ENCODE measurements at places on chromosomes 6 and 20.

DNA sequence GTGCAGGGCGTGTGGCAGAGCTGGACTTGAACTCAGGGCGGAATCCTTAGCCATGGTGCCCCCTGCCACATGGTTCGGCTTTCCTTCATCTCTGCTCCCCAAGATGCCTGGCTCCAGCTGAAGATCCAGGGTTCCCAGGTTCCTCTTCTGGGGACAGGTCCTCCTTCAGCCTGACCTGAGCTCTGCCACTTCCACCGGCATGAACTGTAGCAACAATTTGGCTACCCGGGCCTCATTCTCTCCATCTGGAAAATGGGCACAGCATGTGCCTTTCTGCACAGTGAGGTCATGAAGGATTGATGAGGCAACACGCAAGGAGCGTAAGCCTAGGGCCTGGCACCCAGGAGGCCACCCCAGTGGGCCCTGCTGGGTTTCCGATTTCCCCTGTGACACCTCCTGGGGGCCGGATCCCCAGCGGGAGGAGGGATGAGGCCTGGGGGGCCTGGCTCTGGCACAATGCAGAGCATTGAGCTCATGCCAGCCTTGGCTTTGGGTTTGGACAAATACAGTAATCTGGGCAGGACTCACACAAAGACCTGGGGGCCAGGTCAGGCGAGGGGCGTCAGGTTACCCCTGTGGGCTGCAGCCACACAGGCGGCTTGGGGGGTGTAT is 74.0 kb downstream of the CEBPB start:
- no peak for DNase-seq

DNA sequence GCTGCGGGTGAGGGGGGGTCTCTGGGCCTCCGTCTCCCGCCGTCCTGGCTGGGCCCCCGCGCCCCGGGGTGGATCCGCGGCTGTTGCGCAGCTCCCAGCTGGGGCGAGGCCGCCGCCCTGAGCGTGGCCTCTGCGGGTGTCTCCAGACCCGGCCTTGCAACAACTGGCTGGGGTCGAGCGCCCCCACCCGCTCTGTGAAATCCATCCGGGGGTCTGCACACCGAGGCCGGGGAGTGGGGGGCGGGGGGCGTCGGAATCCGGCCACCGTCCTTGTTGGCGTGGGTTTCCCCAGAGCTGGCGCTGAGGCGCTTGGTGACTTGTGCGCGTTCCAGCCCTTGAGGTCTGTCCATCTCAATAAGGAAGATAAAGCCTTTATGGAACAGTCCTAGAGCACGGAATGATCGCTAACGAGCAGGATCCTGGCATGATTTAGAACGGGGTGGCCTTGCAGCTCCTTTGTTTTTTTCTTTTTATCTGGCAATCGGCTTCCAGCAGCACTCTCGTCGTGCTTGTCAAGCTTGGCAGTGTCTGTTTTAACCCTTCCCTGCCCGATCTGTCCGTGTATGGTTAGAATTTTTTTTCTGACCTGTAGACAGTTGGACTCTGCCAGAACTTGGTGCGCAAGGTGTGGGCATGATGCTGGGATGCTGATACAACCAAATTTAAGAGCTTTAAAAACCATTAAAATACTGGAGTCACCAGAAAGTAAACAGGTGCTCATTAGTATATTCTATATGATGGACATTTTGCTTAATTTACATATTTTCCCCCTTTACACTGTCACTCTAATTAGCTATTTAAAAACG is 675 bp downstream of the DSTN start:
- DNase-seq = no peak

- DNase-seq = no peak
These were observed 750 bp downstream of the MAP7 start for GRCh38 chr6:136549300-136550044.

GRCh38 chr6:97293198-97293696 is 10.2 kb upstream of the MMS22L start:
- DNase-seq = no peak

DNA sequence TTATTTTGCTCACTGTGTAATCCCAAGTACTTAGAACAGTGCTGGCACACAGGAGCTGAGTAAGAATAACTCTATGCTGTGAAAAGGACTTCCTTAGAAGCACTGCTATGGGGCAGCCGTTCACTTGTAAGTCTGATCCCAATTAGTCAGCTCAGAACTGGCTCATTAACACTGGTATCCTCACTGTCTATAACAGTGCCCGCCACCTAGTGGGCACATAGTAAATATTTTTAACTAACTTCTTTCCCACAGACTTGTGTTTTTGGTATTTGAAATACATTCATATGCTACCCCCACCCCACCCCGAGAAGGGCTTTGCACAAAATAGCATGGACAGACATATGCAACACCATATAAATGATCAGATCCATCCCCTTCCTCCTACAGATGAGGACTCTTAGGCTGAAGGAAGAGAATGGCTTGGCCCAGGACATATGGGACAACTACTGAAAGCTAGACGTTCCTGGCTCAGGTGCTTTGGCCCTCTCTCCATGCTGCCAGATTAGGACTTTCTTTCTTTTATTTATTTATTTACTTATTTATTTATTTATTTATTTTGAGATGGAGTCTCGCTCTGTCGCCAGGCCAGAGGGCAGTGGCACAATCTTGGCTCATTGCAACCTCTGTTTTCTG is 47.1 kb downstream of the DST start:
- no peak for DNase-seq

DNA sequence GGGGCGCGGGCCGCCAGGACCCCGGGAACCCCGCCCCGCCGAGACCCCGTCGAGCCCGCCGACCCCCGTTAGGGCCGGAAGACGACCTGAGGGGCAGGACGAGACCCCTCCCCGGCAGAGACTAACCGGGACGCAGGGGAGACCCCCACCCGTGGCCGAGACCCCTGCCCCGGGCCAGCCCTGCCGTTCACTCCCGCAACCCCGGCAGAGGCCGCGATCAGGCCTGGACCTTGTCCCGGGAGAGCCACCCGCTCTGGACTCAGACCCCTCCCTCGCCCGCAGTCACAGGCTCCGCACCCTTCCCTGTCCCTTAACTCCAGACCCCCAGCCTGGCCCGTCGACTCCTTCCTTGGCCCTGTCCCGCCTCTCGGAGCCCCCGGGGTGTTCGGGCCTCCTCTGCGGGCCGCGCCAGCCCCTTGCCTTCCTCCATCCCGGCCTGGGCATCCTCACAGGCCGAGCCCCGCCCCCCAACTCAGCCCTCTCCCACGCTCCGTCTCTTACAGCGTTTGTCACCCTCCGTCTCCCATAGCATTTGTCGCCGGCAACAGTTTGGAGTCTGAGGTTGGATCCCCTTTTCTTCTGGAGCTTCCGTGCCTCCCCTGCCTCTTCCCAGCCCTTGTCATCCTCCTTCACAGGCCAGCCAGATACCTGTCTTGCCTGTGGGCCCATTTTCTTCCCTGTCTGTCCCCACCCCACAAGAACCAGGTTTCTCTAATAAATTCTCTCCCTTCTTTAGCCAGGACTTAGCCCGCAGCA is 569 bp downstream of the TCEA2 start:
- no peak for DNase-seq

- no peak for DNase-seq
These were observed 20.4 kb downstream of the MDFI start for GRCh38 chr6:41658636-41659035.

GRCh38 chr6:43215066-43215465 is 14.2 kb downstream of the DNPH1 start:
- no peak for DNase-seq

DNA sequence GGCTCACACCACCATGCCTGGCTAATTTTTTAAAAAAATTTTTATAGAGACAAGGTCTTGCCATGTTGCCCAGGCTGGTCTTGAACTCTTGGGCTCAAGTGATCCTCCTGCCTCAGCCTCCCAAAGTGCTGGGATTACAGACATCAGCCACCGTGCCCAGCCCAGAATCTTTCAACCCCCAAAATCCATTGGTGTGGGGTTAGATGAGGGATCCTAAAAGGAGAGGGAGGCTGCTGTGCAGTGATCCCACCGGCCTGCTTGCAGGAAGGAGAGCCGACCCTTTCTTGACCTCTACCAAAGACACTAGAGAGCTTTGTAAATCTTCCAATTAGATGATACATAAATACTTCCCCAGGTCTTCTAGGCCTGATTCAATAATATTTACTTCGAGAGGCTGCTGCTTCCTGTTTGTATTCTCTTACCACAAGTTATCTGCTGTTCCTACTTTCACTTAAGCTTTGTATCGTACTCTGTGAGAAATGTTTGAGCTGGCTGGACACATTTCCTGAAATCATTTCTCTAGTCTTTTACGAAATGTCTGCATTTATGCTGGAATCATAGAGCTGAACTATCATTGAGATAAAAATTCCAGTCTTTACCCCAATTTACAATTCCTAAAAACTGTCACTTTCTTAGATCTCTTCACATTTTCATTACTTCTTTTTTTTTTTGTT is 49.3 kb upstream of the IER3 start:
- no peak for DNase-seq

- no peak for DNase-seq
These were observed 33.1 kb upstream of the MPC1 start for GRCh38 chr6:166415833-166416347.

GRCh38 chr20:45892828-45893500 is 1.8 kb downstream of the CTSA start:
- no peak for DNase-seq

GRCh38 chr6:28252009-28252975 is at the start of gene ZKSCAN4:
Gene ZKSCAN4, minus strand, starts transcription at chr6:28252269. Its CDS starts 289 bp downstream, at chr6:28251980.
- DNase-seq = peak; percentile 65

DNA sequence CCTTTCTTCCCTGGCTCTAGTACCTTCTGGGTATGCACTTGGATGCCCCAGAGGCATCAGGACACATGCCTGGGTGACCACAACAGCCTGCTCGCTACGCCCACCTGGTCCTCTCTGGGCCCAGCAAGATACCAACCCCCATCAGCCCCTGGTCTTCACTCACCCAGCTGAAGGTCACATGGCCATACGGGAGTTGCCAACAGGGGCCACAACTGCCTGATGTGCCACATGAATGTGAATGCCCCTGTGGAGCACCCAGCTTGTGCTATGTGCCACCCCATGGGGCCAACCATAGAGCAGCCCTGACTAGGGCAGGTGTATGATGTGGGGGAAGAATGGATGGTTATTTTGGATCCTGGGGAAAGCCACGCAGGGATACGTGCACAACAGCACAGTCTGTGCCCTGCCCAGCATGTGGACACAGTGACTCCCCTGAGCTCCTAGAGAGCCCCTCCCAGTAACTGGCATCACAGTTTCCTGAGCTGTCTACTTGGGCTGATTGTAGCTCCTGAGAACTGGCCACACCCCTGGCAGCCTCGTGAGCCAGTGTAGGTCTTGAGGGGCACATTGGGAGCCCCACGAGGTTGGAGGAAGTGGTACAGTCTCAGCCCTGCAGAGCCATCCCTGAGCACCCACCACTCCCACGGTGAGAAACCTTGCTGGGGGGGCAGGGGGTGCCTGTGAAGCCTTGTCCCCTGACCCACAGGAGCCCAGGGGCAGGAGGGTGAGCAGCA is 10.5 kb upstream of the PCMTD2 start:
- DNase-seq = no peak

DNA sequence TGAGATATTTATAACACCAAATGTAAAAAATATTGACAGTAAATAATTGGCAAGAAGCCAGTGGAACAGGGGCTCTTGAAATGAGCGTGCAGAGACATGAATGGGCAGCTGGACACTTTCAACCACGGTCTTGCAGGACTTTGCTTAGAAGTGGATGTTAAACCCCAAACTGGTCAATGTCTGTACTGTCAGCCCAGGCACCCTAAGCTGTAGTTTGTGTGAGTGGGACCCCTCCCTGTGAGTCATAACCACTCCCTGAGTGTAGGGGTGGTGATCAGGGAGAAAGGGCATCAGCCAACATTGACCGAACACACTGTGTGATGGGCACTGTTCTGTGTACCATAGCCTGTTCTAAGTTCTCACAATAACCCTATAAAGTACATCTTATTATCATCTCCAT is 108.6 kb downstream of the FIG4 start:
- no peak for DNase-seq

GRCh38 chr20:10465135-10465534 is 30.0 kb downstream of the SLX4IP start:
- no peak for DNase-seq

GRCh38 chr20:37672143-37672542 is 21.7 kb upstream of the CTNNBL1 start:
- no peak for DNase-seq
